ENCODE measurements at places on chromosomes 1 and 21.

GRCh38 chr1:17539477-17540254 lies at the start of gene ARHGEF10L:
Gene ARHGEF10L, plus strand, starts transcription at chr1:17539698. Its CDS starts 40,898 bp downstream, at chr1:17580596.
- DNase-seq = peak; percentile 74

GRCh38 chr1:167698313-167698712 lies 23.5 kb upstream of the MPZL1 start:
- DNase-seq = no peak

GRCh38 chr21:32508558-32508957 lies 76.8 kb downstream of the TCP10L start:
- DNase-seq = no peak

GRCh38 chr1:5798151-5798730 lies 194.0 kb downstream of the NPHP4 start:
- no peak for DNase-seq

GRCh38 chr1:178004926-178005391 lies 35.1 kb upstream of the SEC16B start:
- DNase-seq = no peak

- no peak for DNase-seq
These were observed 341.3 kb downstream of the DSCAM start for GRCh38 chr21:40505681-40506080.

- peak; percentile 45 for DNase-seq
These were observed 283.6 kb upstream of the USP25 start for GRCh38 chr21:15446223-15446622.

DNA sequence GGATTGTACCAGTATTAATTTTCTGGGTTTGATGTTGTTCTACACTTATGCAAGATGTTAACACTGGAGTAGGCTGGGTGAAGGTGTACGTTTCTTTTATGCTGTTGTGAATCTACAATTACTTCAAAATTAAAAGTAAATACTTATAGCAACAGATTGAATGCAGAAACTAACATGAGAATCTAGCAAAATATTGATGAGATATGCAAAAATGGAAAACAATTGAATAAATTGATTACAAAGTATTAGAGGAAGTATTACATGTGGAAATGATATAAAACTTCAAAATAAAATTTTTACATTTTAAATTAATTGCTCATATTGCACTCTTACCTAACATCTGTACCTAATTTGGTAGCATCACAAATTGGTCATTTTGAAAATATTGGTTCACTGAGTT lies 5.7 kb upstream of the SPRR3 start:
- no peak for DNase-seq

- peak; percentile 83 for DNase-seq
These were observed 22.0 kb downstream of the MYOM3 start for GRCh38 chr1:24089743-24090555.

DNA sequence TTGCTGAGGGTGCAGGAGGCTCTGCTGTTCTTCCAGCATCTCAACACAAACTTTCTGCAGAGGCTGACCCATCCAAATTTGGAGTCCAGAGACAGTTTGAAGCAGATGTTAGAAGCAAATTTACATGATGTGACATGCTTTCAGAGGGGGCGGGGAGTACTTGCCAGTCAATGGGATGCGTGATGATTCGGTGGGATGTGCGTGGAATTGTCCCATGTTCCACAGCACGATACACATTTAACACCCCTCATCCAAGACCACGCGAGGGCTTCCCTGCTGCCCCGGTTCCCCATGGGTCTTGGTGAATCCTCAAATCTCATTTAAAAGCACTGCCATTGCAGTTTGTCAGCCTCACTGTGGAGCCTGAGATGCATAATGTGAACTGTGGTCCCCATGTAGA lies 78.6 kb upstream of the TLR5 start:
- no peak for DNase-seq

- no peak for DNase-seq
These were observed 31.4 kb downstream of the PLPP3 start for GRCh38 chr1:56547977-56548376.

DNA sequence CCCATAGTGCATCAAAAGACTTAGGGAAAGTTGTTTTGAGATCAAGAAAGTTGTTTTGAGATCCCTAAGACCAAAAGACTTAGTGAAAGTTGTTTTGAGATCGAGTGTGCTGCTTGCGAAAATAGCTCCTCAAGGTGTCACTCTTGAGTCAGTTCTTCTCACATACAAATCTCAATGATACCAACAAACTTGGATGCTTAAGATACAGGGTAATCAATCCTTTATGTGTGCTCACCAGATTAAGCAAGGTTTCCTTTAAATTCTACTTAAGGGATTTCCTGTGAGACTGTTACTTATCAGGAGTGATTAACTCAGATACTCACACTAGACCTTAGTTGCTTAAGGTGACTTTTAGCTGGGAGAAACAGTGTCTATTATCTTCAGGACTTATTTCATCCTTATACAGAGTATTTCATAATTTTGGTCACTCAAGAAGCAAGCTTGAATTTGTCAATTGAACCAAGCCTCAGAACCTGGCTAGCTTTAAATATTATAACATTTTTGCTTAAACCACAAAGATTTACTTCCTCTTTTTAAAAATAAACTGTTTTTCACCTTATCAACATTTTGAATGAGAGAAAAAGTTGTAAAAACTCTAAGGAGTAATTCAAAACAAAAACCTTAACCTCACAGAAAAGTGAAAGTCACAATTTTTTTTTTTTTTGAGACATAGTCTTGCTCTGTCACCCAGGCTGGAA lies 8.0 kb upstream of the RLF start:
- DNase-seq = no peak

DNA sequence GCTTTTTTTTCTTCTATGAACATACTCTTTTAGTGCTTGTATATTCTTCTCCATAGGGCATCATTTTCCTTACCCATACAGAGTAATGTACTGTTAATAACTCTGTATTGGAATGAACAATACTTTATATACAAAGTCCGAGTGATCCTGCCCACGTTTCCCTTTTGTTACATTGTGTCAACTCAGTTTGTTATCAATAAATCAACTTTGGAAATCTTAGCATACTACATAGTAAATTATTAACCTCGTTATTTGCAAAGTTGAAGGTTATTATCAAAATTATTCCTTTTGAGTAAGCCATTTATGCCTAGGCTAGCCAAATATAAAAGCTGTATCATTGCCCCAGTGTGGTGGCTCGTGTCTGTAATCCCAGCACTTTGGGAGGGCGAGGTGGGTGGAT lies 937.4 kb upstream of the TMPRSS15 start:
- DNase-seq = no peak

DNA sequence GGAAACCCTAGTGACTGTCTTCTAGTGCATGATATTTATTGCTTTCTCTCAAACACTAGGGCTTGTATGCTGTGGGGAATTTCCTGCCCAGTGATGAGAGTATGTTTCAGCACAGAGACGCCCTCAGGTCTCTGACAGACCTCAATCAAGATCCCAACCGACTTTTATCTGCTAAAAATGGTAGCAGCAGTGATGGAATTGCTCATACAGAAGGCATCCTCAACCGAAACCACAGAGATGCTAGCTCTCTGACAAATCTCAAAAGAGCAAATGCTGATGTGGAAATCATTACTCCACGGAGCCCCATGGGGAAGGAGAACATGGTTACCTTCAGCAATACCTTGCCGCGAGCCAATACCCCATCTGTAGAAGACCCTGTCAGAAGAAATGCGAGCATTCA lies 41.3 kb downstream of the PLPPR4 start:
- no peak for DNase-seq

- DNase-seq = no peak
These were observed 15.7 kb upstream of the PDXK start for GRCh38 chr21:43703035-43703880.

DNA sequence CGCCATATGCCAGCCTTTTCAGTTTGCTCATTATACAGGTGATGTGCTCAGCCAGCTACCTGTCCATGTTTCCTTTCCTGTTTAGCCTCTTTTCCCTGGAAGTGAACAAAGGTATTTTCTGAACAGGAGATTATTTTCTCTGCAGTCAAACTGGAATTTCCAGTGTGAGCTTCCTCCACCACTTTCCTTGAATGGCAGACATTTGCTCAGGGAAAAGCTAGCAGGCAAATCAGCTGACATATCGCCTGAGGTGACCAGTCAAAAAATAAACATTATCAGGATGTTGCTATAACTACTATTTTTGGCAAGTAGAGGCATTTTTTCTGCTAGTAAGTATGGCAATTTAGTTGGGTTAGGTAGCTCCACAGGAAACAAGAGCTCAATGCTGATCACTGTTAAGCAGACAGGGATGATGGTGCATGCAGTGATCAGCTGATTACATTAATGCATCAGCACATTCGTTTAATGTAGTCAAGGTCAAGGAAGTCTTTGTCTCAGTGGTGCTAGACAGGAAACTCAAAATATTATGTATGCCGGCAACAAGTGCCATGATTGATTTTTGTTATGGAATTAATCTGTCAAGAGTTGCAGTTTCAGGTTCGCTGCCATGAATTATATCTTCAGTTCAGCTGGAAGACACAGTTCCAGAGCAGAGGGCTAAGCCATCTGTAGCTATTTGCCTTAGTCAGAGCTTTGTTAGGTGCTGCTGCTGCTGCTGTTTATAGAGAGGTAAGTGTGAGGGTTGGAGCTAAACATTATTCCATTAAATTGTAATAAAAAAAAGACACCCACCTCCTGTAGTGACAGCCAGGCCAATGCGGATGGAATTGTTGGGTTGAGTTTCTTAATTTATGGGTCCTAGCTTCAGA lies 179.7 kb upstream of the ST6GALNAC5 start:
- no peak for DNase-seq

GRCh38 chr1:238752327-238752726 lies 634.0 kb upstream of the CHRM3 start:
- DNase-seq = no peak
